ENCODE measurements at places on chromosomes 5 and 9. TPM values are rescaled to one million over a fixed set of nuclear protein-coding genes. Genes with fewer than 3 reads are reported as not detected.

- peak; percentile 77 for DNase-seq
Observed at GRCh38 chr9:5438301-5439162, 807 bp upstream of the PLGRKT start.

GRCh38 chr5:60722416-60722815 is 22.4 kb upstream of the DEPDC1B start:
- no peak for DNase-seq

DNA sequence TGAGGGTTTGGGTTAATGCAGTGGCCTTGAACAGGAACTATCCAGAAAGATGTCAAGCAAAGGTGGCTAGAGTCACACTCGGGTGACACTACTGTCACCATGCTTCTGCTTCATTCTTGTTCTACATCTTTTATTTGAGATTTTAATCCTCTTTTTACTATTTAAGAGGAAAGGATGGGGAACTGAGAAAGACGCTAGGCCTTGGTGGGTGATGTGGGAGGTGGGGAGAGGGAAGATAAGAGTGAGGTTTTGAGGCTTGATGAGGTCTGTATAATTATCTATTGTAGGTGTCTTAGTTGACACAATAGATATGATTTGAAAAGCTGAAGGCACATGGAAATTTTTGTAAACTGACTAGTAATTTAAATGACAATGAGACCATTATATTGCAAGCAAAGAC is 3.5 kb upstream of the BASP1 start:
- no peak for DNase-seq

DNA sequence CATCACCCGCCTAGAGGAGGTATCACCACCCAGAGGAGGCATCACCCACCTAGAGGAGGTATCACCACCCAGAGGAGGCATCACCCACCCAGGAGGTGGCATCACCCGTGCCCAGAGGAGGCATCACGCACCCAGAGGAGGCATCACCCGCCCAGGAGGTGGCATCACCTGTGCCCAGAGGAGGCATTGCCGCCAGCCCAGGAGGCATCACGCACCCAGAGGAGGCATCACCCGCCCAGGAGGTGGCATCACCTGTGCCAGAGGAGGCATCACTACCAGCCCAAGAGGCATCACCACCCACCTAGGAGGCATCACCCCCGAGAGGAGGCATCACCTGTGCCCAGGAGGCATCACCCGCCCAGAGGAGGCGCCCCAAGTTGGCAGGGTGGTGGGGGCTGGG is 2.6 kb downstream of the NOTCH1 start:
- peak; percentile 15 for DNase-seq

DNA sequence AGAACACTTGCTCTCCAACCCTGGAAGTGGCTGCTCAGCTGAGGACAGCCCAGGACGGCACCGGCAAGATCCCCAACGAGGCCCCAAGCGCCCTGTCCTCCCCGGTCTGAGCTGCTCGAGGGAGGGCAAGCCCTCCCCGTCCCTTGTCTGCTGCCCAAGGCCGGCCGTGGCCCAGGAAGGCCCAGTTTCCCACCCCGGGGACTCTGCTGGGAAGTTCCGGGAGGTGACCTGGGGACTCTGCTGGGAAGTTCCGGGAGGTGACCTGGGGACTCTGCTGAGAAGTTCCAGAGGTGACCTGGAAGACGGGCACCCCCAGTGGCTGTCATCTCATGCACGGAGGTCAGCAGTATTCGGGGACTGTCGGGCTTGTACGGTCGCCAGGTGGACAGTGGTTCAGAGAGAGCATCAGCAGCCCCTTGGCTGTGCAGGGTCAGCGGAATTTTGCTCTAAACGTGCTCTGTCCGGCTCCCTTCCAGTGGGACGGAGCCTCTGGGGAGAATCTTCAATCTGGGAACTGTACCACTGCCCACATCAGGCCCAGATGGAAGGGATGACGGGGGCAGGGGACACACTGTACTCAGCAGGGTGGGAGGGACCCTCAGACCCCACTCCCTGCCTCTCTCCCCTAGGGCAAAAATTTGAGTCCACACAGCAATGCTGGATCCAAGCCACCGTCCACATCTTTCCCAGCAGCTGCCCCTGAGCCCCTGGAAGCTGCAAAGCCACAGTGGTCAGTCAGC is 7.2 kb downstream of the NACC2 start:
- DNase-seq = no peak

DNA sequence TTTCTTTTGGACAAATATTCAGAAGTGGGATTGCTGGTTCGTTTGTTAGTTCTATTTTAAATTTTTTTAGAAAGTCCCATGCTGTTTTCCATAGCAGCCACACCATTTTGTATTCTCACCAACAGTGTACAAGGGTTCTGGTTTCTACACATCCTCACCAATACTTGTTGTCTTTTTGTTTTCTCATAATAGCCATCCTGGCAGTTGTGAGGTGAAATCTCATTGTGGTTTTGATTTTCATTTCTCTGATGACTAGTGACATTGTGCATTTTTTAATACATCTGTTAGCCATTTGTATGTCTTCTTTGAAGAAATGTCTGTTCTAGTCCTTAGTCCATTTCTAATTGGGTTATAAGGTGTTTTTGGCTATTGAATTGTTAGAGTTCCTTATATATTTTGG is 214.3 kb downstream of the ARRDC3 start:
- no peak for DNase-seq

GRCh38 chr5:128631771-128632170 is 93.7 kb upstream of the FBN2 start:
- DNase-seq = no peak

GRCh38 chr5:66340786-66341185 is 196.7 kb downstream of the SREK1 start:
- no peak for DNase-seq

GRCh38 chr9:124810663-124811355 is 33.9 kb downstream of the OLFML2A start:
- no peak for DNase-seq

- DNase-seq = no peak
Observed at GRCh38 chr5:81400375-81400774, 6.4 kb upstream of the ACOT12 start.

DNA sequence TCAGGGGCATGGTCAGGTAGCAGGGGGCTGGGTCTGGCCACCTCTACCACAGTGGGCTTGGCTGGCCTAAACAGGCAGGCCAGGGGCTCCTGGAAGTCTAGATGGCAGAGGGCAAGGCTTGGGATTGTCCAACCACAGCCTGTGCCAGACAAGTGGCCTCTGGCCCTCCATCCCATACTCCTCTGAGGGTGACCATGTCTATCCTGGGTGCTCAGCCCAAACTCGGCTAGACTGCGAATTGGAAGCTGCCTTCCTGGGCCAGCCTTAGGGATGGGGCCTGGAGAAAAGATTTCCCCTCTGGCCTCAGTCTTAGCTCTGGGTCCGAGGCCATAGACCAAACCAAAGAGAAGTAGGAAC is 110.5 kb downstream of the PHF2 start:
- DNase-seq = no peak

DNA sequence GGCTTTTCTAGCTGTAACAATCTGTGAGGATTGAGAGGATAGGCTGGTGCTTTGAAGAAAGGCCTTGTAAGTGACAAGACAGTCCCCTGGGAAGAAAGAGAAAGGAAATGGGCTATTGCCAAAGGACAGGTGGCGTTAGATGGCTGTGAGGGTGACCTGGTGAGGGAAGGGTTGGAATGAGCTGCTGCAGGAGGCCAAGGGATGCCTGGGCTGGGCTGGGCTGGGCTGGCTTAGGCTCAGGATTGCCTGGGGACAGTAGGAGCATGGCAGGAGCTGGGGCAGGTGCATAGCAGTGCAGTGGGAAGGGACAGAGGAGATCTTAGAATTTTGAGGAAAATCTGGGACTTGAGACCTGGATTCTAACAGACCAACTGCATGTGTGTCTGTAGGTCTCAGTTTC is 9.7 kb upstream of the MYOZ3 start:
- DNase-seq = no peak

GRCh38 chr5:168118042-168118668 is 173.3 kb upstream of the WWC1 start:
- no peak for DNase-seq

DNA sequence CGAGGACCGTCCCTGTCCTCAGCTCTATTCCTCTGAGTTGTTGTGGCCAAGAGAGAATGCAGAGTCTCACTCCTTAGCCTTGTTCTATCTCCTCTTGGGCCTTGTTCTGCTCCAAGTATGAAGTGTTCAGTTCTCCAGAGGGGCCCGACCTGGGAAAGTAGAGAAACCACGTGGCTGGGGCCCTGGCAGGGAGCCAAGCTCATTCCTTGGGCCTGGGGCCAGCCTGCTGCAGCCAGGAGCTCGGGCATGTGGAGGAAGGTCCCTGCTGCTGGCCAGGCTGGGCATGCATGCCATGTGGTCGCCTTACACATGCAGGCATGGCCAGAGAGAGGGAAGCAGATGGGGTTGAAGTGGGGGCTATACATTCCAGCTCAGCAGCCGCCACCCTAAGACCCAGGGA is 60.7 kb downstream of the COL27A1 start:
- DNase-seq = no peak

- no peak for DNase-seq
Observed at GRCh38 chr5:37631939-37632338, 207.9 kb downstream of the GDNF start.

DNA sequence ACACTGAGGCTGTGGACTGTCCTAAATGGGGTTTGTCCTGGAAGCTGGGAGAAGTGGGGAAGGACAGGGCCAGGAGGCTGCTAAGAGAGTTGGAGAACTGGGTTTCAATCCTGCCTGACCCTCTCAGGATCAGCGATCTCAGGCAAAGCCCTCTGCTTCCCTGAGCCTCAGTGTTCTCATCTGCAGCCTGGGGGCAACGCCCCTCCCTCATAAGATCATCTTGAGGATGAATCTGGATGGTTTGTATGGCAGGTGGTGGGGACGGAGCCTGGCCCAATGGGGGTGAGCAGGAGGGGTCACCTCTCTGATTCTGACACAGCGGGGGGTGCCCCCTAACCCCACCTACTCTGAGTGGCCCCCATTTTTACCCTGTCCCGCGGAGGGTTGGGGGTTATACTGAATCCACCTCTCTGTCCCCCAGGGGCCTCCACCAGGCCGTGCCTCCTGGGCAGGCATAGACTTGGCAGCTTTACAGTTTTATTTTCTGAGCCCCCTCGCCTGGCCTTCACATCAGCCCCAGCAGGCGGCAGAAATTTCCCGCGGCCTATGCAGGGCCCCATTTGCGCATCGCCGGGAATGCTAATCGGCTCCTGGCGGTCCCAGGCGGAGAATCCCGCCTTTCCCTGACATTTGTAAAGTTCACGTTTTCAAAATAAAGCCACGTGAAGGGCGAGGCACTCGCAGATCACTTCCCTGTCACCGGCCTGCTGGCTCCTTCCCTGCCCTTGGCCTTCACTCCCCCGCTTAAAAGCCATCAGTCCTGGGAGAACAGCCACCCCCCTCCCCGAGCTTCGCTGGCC is 17.8 kb upstream of the LAMC3 start:
- DNase-seq = no peak

DNA sequence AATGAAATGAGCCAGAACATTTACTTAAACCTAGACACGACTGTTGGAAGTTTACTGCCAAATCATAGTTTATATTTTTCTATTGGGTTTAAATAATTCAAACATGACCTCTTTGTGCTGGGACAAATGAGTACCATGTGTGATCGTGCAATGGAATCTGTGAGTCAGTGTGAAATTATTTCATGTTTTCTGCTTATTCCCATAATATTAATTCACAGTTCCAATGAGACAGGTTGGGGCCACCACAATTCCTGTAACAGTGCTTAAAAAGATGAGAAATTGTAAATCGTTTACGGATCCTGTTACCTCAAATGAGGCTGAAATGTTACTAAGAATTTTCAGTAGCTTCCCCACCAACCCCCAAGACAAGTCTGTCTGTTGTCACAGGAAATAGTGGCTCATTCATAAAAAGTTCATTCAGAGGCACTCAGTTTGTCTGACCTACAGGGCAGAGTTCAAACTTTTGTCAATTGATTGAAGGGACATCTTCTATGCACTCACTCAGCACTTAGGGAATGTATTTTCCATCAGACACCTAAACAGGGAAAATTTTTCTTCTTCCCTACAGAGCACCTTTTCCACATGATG is 563.9 kb upstream of the ADAMTS16 start:
- DNase-seq = no peak

GRCh38 chr9:19650312-19650711 is 138.5 kb downstream of the SLC24A2 start:
- DNase-seq = no peak

DNA sequence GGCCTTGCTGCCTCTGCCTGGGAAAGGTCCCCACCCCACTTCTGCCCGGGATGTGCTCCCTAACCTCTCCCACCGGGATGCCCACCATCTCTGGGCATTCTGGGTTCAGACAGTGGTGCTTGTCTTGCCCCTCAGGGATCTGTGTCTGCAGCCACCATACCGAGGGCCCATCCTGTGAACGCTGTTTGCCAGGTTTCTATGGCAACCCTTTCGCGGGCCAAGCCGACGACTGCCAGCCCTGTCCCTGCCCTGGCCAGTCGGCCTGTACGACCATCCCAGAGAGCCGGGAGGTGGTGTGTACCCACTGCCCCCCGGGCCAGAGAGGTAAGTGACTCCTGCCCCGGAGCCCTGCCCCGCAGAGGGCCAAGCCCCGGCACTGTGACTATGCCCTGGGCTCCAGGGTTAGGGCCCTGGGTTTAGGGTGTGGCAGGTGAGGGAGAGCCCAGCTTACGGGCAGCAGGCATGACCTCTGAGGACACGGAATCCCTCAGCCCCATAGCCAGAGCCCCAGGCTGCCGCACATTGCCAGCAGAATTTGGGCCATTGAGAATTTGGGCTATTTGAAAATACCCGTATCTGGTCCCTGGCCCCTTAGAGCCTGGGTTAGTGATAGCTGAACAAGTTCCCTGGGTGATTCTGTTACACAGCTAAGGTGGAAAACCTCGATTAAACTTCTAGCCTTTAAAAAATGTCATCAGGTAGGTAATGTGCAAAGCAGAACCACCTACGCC is 35.3 kb upstream of the AIF1L start:
- DNase-seq = no peak

DNA sequence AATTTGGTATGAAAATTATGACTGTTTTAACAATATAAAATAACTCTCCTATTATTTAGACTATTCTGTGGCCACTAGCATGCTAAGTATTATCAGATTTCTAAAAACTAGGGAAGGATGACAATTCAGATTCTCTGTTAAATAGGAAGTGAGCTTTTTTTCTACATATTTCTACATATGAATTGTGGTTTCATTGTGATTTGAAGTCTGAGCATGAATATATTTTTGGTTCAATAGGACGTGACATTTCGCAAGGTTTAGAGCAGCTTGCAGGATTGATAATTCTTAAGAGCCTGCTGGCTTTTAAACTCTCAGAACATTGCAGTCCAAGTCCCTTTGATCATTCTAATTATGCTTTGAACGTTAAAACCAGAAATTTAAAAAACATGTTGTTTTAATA is 82.9 kb downstream of the ADGRV1 start:
- no peak for DNase-seq

The RANBP3L gene
- total RNA-seq = 0.16 TPM

The SPINK7 gene
- not detected for total RNA-seq

The ADGRD2 gene
- total RNA-seq = not detected

The ZER1 gene
- total RNA-seq = 17.1 TPM

The ORM1 gene
- not detected for total RNA-seq

The FCN2 gene
- total RNA-seq = not detected
